Aorta (tissue), 5 donors: ENCODE measurements at places on chromosomes 2 and 18. TPM values are rescaled to one million over a fixed set of nuclear protein-coding genes. Genes with fewer than 3 reads are reported as not detected.

GRCh38 chr2:130872741-130873125, 36.0 kb downstream of the ARHGEF4 start:
- peak; percentile 39 for DNase-seq
- H3K27me3 ChIP-seq = no peaks in the 10 kb centered on the region
- no peak overlapping the region for H3K27ac ChIP-seq
- H3K4me3 ChIP-seq = no peak overlapping the region

- H3K27me3 ChIP-seq = no peaks in the 10 kb centered on the region
- H3K4me1 ChIP-seq = no peaks in the 10 kb centered on the region
- H3K4me3 ChIP-seq = no peak overlapping the region
Observed at GRCh38 chr2:148554459-148555247, 89.9 kb upstream of the EPC2 start.

DNA sequence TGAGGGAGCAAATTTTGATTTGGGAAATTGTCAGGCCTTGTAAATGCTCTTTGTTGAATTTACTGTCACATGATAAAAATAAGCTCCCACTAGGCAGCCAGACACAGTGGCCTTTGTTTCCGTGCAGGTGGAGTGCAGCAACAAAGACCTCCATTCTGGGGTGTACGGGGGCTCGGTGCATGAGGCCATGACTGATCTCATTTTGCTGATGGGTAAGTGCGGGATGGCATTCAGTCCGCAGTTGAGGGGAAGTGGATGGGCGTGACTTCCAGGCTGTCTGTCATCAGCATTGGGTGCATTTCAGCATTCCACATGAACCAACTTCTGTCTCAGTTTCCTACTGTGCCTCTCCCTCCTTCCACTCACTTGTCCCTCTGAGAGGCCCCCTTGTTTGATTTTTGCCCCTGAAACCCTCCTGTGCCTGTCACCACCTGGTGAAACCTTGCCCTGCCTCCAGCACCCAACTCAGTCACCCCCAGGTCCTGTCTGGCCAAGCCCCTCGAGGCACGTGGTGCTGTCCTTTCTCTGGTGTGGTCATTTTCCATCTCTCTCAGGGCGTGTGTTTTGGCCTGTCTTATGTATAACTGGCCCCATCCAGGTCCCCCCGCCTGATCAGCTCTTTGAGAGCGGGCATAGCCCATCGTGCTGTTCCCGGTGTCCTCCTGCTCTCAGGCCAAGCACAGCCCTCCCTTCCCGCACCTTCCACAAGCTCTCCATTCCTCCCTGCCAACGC, 16.3 kb downstream of the CNDP2 start:
- H3K27me3 ChIP-seq = no peaks in the 10 kb centered on the region
- no peak for DNase-seq
- no peak overlapping the region for H3K27ac ChIP-seq
- no peaks in the 10 kb centered on the region for H3K4me1 ChIP-seq
- no peak overlapping the region for H3K4me3 ChIP-seq

DNA sequence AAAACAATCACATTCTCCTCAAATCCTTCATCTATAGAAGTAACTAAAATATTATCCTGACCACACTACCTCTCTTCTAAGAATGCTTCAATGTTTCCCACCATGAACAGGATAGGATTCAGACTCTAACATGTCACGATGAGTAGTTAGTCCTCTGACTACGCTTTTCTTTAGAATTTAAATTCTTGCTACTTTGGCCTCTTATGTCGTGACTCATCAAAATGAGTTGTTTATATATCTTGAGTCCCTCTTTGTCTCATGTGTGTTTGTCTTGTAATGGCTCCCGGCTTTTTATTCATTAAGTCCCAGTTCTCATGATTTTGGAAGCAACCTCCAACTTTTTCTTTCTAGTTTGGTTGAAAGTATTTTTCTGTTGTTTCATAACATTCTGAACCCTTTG, 1289.2 kb downstream of the DSC3 start:
- peaks cover 2% of the 10 kb centered on the region for H3K27me3 ChIP-seq
- H3K4me1 ChIP-seq = no peaks in the 10 kb centered on the region

GRCh38 chr2:71680925-71681324, 227.6 kb downstream of the DYSF start:
- H3K36me3 ChIP-seq = no peaks in the 10 kb centered on the region
- no peak overlapping the region for H3K27ac ChIP-seq
- H3K27me3 ChIP-seq = no peaks in the 10 kb centered on the region
- no peaks in the 10 kb centered on the region for H3K4me1 ChIP-seq

- no peaks in the 10 kb centered on the region for H3K36me3 ChIP-seq
- DNase-seq = no peak
- no peak overlapping the region for H3K27ac ChIP-seq
- no peak overlapping the region for H3K4me3 ChIP-seq
- H3K27me3 ChIP-seq = no peaks in the 10 kb centered on the region
Observed at GRCh38 chr2:190763901-190764514, 115.1 kb downstream of the NAB1 start.

- H3K4me3 ChIP-seq = no peak overlapping the region
- H3K27me3 ChIP-seq = no peaks in the 10 kb centered on the region
- H3K36me3 ChIP-seq = no peaks in the 10 kb centered on the region
Observed at GRCh38 chr2:207156451-207157161, 9.1 kb downstream of the KLF7 start.

GRCh38 chr18:53971331-53971730, 253.1 kb downstream of the MBD2 start:
- H3K27ac ChIP-seq = no peak overlapping the region
- no peaks in the 10 kb centered on the region for H3K27me3 ChIP-seq

- H3K27ac ChIP-seq = no peak overlapping the region
- DNase-seq = no peak
- no peaks in the 10 kb centered on the region for H3K36me3 ChIP-seq
- H3K27me3 ChIP-seq = no peaks in the 10 kb centered on the region
- no peak overlapping the region for H3K4me3 ChIP-seq
- H3K4me1 ChIP-seq = no peaks in the 10 kb centered on the region
Observed at GRCh38 chr2:181143790-181144300, 163.4 kb downstream of the UBE2E3 start.

GRCh38 chr2:113240915-113241911, 37.5 kb downstream of the PAX8 start:
- H3K4me1 ChIP-seq = peaks cover 4% of the 10 kb centered on the region
- no peaks in the 10 kb centered on the region for H3K36me3 ChIP-seq
- no peak overlapping the region for H3K27ac ChIP-seq
- H3K27me3 ChIP-seq = no peaks in the 10 kb centered on the region
- peak; percentile 88 for DNase-seq

DNA sequence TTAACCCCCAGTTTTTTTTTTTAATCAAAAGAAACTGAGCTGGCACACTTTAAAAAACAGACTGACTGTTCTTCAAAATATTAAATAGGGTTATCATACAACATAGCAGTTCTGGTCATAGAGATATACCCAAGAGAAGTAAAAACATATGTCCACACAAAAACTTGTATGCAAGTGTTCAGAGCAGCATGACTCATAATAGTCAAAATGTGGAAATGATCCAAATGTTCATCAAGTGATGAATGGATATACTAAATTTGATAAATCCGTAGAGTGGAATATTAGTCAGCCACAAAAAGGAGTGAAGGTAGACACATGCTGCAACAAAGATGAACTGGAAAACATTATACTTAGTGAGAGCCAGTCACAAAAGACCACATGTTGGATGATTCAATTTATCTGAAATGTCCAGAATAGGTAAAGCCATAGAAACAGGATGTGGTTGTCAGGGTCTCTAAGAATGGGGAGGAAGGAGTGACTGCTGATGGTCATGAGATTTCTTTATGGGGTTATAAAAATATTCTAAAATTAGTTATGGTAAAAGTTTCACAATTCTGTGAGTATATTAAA, 5.1 kb downstream of the SMIM21 start:
- no peak for DNase-seq
- no peaks in the 10 kb centered on the region for H3K27me3 ChIP-seq
- H3K27ac ChIP-seq = no peak overlapping the region
- H3K36me3 ChIP-seq = no peaks in the 10 kb centered on the region
- no peak overlapping the region for H3K4me3 ChIP-seq

- H3K4me3 ChIP-seq = no peak overlapping the region
- no peak overlapping the region for H3K27ac ChIP-seq
- no peaks in the 10 kb centered on the region for H3K27me3 ChIP-seq
- no peak for DNase-seq
- no peaks in the 10 kb centered on the region for H3K4me1 ChIP-seq
Observed at GRCh38 chr2:75155115-75155514, 44.2 kb downstream of the TACR1 start.

- no peak for DNase-seq
- no peak overlapping the region for H3K27ac ChIP-seq
- no peaks in the 10 kb centered on the region for H3K36me3 ChIP-seq
- no peak overlapping the region for H3K4me3 ChIP-seq
Observed at GRCh38 chr2:5230855-5231254, 461.3 kb upstream of the SOX11 start.

DNA sequence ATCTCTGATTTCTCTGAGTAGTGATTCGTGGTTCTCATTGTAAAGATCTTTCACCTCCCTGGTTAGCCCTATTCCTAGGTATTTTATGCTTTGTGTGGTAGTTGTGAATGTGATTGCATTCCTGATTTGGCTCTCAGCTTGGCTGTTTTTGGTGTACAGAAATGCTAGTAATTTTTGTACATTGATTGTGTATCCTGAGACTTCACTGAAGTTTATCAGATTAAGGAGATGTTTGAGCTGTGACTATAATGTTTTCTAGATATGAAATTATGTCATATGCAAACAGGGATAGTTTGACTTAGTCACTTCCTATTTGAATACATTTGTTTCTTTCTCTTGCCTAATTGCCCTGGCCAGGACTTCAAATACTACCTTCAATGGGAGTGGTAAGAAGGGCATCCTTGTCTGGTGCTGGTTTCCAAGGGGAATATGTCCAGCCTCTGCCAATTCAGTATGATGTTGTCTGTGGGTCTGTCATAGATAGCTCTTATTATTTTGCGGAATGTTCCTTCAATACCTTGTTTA, 251.9 kb upstream of the ZNF804A start:
- H3K27ac ChIP-seq = no peak overlapping the region
- no peak overlapping the region for H3K4me3 ChIP-seq
- H3K27me3 ChIP-seq = no peaks in the 10 kb centered on the region
- H3K36me3 ChIP-seq = no peaks in the 10 kb centered on the region

The DSG2 gene
- 3.3 TPM for polyA plus RNA-seq

The MOCOS gene
- polyA plus RNA-seq = 3.8 TPM

The PPM1B gene
- polyA plus RNA-seq = 42.1 TPM

The DSC3 gene
- 0.46 TPM for polyA plus RNA-seq

The GCG gene
- polyA plus RNA-seq = 1.6 TPM

The PDE1A gene
- 34.1 TPM for polyA plus RNA-seq
